ENCODE measurements at places on chromosomes 4 and X.

DNA sequence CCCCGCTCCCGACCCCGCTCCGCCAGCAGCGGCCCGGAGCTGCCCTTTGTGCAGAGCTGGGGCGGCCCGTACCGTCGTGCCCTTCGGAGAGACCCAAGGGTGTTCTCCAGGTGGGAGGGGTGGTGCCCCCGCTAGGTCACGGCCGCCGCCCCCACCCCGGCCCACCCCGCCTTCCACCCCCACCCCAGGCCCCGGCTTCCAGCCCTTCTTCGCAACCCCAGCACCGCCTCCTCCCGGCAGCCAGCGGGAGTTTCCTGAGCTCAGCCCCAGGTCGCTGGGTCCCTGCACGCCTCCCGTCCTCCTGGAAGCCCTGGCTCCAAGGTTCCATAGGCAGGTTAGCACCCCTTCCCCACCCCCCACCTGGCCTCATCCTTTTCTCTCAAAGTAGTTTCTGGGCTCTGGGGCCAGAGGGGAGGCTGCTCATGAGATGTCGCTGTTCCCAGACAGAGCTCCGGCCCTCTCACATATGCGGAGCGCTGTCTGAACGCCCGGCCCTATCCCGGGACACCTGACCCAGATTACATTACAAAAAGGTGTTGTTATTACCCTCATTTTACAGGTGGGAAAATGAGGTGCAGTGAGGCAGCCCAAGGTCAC, 25.2 kb upstream of the FGFR3 start:
- no peak for DNase-seq

GRCh38 chr4:73702796-73703287, 37.5 kb upstream of the CXCL8 start:
- DNase-seq, result no peak

DNA sequence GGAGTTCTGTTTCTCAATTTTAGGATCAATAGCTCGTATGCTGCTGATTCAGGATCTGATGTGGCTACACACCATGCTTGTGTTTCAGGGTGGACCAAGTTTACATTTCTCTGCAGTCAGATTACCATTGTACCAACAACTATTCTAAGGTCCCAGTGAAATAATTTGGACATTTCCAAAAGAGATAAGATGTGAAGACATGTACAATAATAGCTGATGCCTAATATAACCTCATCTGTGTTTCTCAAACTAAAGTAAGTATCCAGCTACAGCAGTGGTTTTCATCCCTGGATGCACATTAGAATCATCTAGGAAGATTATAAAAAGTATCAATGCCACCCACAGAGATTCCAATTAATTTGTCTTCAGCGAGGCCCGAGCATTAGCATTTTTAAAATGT, 209.7 kb downstream of the ANTXR2 start:
- no peak for DNase-seq

DNA sequence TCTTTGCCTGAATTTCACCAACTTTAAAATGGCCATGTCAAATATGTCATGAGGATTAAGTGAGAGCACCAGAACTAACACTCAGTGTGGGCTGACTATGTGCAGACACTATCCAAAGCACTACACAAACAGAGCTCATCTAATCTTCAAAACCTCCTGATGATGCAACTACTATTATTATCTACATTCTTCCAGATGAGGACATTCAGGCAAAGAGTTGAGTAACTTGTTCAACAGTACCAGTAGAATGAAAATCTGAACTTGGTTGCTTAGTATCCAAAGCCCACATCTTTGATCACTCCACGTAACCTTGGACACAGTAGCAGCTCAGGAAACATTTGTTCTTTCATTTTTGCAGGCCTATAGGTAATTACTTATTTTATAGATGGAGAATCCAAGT, 90.1 kb downstream of the ATP8A1 start:
- DNase-seq, result no peak

DNA sequence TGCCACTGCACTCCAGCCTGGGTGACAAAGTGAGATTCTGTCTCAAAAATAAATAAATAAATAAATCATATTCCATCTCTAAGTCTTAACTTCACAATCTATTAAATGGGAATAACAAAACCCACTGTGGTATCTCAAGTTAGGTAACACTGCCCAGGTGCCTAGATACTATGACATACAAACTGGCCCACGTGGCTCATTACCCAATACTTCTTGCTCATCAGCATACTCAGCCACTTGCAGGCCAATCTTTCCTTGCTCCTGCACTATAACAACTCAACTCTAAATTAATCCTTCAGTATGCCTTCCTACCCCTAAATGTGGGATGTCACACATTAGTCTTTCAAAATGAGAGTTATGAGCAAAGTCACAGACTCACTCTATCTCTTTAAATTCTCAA, 230.1 kb downstream of the OPHN1 start:
- DNase-seq, result no peak

DNA sequence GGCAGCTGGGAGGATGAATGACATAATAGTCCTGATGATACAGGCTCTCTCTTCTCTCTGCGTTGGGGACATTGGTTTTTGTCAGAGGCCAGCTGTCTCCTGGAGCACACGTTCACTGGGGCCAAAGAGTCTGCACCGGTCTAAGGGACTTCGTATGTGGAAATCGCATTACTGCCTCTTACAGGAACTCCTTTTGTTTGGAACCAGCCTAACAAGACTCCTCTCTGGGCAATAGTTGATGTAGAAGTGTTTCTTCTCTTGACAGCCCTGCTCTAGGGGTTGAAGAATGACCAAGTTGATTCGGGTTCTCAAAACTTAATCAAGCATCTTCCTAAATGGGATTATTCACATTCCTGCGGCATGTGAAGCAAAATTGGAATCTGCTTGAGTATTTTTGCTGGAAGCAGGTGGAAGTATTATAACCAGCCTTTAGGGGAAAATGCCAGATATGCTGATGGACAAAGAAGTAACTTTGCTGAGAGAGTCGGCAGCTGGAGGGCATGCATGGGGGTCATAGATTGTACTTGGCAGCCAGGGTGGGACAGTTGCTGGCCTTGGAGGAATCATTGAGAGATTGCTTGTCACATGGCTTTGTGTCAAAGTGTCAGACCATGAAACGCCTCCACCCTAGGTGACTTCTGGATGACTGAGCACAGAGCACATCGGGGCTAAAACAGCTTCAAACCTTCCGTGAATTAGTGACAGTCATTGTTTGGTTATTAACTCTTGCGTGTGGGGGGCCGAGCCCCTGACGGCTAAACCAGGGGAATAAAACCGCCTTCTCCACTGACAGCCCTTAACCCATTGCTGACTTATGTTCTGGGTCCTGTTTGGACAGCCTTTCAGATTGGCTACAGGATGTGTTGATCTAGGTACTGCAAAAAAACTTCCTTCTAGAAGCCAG, 34.4 kb upstream of the SLC34A2 start:
- no peak for DNase-seq

DNA sequence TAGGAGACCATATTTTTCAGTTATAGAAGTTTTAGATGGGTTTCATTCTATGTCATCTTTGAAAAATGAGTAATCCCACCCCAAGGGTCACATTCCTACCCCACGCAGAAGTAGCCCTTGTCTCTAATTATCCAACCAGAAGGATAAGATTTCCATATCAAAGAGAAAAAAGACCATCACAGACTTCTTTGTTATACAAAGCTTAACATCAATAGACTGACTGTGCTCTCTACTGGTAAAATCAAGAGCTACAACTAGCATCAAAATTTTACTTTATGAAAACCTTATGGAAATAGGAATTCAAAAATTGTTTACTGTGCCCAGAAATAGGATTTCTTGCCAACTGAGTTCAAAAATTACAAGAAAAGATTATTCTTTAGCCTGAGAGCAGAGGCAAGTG, 24.9 kb downstream of the TNMD start:
- no peak for DNase-seq

GRCh38 chr4:140769209-140769608, 13.0 kb upstream of the TBC1D9 start:
- no peak for DNase-seq

DNA sequence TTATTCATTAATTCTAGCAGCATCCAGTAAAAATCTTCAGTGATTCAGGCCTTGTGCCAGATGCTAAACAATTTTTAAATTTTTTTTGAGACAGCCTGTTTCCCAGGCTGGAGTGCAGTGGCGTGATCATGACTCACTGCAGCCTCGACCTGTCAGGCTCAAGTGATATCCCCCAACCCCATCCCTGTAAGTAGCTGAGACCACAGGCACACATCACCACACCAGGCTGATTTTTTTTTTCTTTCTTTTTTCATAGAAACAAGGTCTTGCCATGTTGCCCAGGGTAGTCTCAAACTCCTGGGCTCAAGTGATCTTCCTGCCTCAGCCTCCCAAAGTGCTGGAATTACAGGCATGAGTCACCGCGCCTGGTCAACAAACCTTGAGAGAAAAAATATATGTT, 705.5 kb downstream of the ARAP2 start:
- no peak for DNase-seq

DNA sequence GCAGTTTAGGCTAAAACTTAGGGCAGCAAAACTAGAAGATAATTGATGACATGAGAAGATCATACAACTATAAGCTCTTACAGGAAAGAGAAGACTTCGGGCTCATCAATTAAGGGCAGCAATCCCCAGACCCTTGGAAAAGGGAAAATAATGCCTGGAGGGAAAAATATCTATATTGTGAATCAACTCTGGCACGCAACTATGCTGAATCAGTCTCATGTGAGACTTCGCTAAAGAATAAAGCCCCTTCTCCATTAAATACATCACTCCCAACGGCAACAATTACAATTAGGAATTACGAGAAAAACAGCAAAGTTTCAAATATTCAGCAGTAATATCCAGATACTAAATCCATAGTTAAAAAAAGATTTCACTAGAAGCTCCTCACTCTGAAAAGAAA, 2016.8 kb upstream of the IGFBP7 start:
- DNase-seq, result no peak
